ENCODE measurements at places on chromosomes 2 and 18.

DNA sequence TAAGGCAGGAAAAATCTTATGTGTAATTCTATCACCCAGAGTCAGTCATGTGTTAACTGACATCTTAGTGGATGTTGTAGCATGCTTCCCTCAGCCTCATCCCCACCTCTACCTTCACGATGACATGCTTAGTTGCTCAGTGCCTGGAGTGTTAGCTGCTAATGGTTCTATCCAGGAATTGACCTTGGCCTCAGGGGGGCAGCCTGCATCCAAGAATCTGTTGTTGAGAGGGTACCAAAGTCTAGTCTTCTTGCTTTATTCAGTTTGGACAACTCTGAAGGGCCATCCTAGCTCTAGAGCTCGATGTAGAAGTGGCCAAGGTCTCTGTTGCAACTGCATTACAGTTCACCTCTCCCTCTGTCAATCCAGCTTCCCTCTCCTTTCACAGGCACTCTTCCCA lies 61.2 kb downstream of the ACYP2 start:
- peak; percentile 61 for DNase-seq

- no peak for DNase-seq
Observed at GRCh38 chr2:36584148-36584794, 13.7 kb downstream of the FEZ2 start.

- DNase-seq = peak; percentile 81
Observed at GRCh38 chr18:25503567-25504081, 151.7 kb upstream of the ZNF521 start.

DNA sequence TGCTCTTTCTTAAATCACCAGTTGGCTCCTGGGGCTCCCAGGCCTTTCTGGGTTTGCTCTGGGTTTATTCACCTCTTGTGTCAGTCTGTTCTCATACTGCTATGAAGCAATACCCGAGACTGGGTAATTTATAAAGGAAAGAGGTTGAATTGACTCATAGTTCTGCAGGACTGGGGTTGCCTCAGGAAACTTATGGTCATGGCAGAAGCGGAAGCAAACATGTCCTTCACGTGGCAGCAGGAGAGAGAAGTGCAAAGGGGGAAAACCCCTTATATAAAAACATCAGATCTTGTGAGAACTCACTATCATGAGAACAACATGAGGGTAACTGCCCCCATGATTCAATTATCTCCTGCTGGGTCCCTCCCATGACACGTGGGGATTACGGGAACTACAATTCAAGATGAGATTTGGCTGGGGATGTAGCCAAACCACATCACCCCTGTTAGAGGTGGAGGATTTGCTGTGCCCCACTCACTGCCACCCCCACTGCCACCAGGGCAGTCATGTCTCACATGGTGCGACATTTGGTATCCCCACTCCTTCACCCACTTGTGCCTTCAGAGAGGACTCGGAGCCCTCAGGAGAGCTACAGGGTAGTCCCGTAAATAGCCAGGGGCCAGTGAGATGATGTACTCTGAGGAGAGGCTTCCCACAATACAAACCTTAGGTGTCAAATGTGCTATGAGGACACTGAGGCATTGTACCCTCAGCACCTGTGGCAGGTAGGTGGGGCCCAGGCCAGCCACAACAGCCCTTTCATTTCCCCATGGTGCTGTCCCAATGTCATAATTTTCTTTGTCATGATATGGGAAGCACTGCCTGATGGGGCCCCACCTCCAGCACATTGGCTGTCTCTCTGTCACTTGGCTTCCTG lies 35.7 kb downstream of the CDC42EP3 start:
- DNase-seq = no peak

DNA sequence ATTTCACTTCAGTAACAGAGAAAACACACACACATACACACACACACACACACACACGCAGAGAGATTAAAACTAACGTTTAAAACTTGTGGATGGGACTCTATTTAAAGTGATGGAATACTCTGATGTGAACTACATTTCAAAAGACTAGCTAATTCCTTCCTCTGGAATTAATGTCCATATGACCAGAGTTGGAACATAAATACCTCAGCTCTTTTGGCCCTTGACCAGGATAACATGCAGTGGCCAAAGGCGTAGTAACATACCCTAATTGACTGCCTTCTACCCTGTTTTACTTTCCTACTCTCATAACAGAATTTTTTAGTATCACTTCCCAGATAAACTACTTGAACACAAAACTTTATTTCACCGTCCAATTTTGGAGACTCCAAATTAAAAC lies 671.3 kb upstream of the CHAC2 start:
- DNase-seq = no peak

DNA sequence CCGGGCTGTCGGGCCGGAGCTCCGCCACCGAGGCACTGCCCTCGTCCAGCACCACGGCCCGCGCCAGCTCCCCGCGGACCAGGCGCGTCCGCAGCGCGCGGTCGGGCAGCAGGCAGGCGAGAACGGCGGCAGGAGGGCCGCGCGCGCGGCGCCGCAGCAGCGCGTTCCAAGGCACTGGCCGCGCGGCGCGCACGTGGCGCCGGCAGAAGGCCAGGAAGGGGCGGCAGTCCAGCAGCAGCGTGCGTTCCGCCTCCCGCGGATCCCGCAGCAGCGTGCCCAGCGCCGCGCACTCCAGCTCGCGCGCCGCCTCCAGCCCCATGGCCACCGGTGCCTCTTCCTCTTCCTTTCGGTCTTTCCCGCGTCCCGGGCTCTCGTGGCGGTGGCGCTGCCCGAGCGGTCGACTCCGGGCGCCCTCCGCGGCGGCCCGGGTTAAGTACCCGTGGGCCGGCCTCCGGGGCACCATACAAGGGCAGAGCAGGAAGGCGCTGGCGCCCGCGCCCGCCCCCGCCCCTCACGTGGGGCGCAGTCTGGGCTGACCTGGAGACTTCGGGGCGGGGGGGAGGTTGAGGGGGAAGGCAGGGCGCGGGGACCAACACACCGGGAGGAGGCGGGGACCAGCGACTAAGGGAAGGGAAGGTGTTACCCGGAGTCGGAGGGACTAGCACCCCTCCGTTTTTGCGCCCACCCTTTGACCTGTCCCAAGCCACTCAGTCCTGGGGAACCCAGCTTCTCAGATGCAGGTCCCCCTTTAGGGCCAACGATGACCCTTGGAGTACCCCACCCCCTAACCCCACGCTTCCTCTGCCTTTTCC lies at the start of gene DUSP2:
TSS of gene DUSP2 (minus strand) at position 405 of the 812 bp plus-strand sequence. CDS start at position 319, 86 bp downstream.
- DNase-seq = peak; percentile 65

- no peak for DNase-seq
Observed at GRCh38 chr2:127020536-127020935, 86.4 kb downstream of the BIN1 start.

DNA sequence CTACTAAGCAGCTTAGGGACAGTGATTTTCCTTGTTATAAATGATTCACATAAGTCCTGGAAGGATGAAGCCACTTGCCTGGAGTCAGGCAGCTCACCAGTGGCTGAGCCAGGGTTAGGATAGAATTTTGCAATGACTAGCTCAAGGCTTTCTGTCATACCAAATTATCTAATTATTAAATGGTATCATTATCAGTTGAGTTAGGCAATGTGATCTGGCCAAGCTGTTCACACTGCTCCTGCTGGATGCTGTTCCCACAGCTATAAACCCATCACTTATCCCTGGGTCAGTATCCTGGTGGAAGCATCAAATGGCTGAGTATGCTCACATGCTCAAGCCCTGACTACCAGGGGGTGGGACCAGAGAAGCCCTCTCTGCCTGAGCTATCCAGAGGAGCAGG lies 235.2 kb downstream of the MTX2 start:
- no peak for DNase-seq

- no peak for DNase-seq
Observed at GRCh38 chr18:77014538-77014937, 118.0 kb downstream of the MBP start.

DNA sequence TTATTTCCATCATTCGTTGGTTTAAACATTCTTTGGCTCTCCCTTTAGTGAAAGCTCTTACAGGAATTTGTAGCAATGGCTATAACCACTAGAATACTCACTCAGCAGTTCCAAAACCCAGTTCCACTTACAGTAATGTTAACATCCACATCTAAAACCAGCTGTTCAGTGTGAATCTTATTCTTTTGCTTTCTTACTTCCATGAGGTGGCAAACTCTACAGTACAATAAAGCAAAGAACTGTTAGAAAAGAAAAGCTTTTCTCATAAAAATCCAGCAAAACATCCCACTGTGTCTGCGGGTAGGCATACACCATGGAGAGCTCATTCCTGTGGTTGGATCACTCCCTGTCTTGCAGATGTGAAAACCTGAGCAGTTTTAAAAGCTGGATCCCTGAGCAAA lies 147.1 kb downstream of the ARHGAP28 start:
- peak; percentile 45 for DNase-seq

GRCh38 chr2:198096002-198096401 lies 291.6 kb downstream of the PLCL1 start:
- no peak for DNase-seq

- no peak for DNase-seq
Observed at GRCh38 chr2:122135021-122135937, 379.8 kb downstream of the TSN start.

DNA sequence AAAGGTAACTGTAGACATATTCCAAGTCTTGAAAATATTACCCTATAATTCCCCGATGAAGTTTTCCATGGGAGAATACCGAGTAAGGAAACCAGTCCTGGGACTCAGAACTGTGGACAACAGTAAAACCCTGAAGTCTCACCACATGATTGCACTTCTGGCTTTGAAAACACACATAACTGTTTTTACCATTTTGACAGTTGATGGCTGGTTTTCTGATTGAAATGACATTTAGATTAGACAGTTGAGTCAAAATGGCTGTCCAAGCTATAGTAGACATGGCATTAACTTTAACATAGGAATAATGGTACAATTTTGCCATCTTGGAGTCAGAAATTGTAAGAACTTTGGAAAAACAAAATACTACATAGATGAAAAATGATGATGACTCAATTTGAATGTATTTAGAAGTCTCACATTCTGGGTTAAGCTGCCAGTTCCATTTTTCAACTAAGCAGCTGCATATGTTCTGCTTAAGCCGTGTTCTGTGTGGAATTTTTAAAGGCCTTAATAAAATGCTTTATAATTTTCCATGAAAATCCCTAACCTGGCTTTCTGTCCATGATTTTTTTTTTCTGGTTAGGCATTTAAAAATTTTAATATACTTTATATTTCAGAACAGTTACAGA lies 38.3 kb upstream of the WIPF1 start:
- DNase-seq = peak; percentile 45

DNA sequence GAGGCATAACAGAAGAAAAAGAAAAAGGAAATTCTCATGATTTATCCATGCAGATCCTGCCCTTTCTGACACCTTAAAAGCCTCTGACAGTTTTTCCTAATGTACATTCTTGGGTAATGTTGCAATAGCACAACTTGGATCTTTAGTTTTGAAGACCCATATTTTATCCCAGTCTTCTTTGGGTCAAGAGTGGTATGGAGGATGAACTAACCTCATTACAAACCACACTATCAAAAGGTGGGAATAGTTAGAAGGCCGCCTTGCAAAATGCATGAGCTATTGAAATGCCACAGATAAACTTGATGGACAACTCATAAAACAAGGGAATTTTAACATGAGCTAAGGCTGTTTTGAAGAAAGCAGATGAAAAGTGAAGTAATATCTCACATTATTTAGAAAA lies 1479.8 kb upstream of the ACVR2A start:
- no peak for DNase-seq

DNA sequence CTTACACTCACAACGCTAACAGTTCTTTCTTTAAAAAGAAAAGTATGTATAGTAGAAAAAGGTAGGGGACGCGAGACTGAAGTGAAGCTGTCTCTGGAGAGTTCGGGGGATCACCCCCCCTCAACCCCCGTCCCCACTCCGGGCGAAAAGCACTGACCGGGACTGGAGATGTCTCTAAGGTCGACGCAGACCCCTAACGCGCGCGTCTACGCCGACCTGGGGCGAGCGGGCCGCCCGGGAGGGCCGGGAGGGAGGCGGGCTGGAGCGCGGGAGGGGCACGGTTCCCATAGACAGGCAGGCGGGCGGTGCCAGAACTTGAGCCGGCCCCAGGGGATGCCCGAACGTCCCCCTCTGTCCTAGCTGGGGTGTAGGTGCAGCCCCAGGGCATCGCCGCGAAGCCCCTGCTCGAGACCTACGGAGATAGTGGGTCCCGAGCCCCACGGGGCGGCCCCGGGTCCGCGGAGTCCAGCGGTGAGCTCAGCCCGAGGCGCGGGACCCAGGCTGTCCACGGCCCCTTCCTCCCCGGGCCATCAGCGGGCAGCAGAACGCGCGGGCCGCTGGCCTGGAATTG lies 82.2 kb downstream of the CHRNA1 start:
- peak; percentile 57 for DNase-seq

- no peak for DNase-seq
Observed at GRCh38 chr2:65456064-65456463, 23.7 kb upstream of the SPRED2 start.

- no peak for DNase-seq
Observed at GRCh38 chr2:170307555-170308351, 129.8 kb downstream of the MYO3B start.

DNA sequence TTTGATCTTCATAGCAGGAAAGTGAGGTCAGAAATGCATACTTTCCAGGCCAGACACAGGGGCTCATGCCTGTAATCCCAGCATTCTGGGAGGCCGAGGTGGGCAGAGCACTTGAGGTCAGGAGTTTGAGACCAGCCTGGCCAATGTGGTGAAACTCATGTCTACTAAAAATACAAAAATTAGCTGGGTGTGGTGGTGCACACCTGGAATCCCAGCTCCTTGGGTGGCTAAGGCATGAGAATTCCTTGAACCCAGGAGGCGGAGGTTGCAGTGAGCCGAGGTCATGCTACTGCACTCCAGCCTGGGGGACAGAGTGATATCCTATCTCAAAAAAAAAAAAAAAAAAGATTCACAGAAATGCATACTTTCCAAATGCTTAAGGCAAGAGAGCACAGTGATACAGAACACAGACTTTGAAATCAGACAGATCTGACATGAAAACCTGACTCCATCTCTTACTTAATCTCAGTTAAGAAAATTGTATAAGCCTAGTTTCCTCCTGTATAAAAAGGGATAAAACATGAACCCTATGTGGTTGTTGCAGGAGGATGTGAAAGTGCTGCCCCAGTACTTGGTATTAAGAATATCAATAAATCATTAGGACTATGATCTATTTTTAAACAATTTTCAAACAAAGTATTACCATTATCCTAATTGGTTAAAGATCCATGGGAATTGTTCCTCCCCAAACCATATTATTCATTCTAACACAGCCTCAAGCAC lies 26.4 kb downstream of the COBLL1 start:
- no peak for DNase-seq

DNA sequence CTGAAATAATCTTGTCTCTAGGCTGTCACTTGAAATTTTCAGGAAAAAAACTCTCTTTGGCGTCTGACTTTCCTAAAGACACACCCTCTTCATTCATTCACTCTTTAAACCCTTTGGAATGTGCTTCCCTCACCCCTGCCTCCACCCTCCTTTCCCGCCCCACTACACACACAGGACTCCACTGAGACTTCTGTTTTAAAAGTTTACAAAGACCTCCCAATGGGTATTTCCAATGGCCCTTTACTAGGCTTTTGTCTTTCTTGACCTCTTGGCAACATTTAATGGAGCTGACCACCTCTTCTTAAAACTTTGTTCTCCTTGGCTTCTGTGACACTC lies 96.1 kb downstream of the RBMS1 start:
- DNase-seq = no peak

DNA sequence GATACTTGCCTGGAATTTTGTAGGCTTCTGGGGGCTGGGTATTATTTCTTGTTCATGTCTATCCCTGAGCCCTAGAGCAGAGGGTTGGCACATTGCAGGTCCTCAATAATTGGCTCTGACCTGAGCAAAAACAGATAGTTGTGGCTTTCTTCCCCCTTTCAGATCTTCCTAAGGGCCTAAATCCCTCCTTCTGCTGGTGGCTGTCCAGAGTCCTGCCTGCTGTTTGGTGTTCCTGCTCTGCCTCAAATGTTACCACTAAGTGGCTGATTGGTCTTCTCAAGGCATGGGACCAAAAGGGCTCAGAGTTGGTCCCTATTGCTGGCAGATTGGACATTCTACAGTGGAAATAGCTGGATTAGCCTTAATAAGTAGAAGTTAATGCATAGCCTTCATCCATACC lies 1.1 kb upstream of the CRYGB start:
- DNase-seq = no peak

Measured in muscle of arm (tissue), 14 donors.